NCI-H2081 (cell line): ENCODE measurements at places on chromosomes 12 and 14.

DNA sequence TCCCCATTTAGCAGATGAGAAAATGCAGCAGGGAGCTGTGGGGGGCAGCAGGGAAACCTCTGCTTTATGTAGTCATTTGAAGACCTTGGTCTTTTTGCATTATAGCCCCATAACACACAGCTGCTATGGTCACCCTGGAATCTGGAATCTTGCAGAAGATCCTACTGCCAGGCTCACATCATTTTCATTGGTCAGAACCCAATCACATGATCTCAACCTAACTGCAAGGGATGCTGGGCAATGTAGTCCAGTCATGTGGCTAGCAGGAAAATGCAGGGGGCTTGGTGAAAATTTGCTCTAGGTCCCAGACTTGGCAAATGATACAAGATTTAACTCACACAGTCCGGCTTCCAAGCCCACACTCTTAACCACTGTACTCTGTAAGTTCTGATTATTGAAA is 1028.7 kb downstream of the AACS start:
- peak; percentile 8 for DNase-seq

DNA sequence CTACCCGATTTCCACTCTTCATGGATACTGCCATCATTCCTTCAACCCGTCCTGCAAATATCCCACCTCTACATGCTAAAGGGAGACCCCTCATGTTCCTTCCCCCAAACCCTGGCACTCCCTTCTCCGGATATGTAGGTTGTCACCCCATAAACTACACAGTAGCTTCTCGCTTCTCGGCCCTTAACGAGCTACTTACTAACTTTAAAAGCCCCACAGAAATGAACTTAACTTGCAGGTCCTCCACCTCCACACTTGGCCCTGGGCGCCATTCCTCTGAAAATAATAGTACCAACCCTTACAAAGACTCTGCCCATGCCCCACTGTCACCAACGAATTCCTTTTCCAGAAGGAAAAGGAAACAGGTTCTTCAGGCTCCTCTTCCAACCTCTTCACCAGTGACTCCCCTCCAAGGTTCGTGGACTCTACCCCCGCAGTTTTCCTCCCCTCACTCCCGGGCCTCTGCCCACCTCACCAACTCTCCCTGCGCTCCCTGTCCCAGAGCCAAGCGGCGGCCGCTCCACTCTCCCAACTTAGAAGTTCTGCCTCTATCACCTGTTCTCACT is 1.2 kb downstream of the SPPL3 start:
- DNase-seq, result no peak

DNA sequence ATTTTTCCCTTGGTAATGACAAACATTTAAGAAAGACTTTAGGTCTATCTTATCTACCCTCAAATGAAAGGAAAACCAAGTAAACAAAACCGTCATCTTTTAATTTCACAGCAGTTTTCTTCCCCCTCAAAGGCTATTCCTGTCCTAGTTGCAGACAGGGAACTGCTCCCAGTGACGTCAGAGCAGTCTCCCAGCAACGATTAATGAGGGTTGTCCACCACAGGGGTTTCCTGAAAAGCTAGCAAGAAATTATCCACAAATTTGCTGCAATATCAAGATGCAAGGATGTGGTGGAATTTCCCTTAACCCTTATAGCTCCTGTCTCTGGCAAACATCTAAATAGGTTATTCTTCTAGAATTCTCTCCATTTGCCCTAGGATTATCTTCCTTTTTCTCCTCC is 89.1 kb upstream of the STAC3 start:
- no peak for DNase-seq

DNA sequence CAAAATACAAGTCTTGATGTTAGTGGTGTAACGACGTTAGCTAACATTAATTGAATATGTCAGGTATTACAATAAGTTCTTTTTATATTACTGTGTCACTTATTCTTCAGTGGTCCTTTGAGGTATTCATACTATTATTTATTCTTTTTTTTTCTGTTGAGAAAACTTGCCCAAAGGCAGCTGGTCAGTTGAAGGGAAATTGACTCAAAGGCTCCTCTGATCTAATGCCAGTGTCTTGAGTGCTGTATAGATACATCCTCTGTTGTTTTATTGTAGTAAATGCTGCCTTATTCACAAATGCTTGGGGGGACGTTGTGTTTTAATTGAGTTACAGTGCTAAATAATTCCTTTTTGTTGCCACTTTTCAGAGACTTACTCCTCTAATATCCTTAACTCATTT is 23.0 kb downstream of the SCYL2 start:
- no peak for DNase-seq

- DNase-seq, result no peak
Observed at GRCh38 chr12:31903025-31903424, 56.2 kb upstream of the RESF1 start.

DNA sequence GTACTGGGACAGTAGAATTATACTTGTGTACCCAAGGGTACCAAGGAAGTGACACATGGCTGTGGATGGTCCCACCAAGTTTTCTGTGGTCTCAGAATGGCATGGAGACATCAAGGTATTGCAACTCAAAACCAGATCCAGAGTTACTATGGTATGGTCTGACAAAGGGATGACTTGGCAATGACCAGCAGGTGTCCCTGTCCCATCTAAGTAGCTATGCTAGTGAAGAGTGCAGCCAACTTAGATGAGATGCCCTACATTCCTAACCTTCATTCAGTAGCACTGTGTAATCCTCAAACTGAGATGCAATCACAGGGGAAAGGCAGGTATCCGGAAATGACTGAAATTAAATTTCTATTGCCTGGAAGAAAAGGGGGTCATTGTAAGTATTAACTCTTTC is 188.7 kb upstream of the TMEM260 start:
- no peak for DNase-seq

DNA sequence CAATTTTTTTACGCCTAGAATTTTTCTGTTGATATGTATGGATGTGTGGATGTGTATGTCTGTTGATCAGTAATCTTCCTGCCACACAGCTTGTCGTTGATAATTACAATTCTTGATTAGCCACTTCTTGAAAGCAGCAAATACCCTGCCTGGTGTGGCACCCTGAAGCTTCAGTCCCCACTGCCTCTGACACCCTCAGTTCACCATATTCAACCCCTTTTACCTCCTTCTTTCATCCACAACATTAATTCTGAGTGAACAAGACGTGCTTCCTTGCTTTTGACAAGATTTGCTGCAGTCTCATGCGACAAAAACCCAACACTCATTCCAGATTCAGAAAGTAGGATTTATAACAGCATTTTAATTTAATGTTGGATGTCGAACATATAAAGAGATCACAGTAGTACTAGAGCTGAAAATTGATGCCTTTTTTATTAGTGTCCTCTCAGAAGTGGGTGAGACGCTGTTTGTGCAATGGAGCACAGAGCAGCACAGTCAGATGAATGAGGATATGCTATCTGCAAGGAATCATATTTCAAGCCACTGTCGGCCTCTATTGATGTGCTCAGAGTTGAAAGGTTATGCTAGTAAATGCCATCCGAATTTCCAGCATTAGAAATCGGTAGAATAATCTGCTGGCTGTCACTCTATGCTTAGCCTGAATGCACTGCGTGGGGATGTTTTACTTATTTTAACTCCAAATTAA is 383.7 kb downstream of the EGLN3 start:
- DNase-seq, result no peak

- no peak for DNase-seq
Observed at GRCh38 chr12:129776977-129777667, 126.7 kb downstream of the TMEM132D start.

GRCh38 chr12:34390846-34391700 is 368.8 kb downstream of the ALG10 start:
- no peak for DNase-seq

- no peak for DNase-seq
Observed at GRCh38 chr12:6934110-6934509, 6.4 kb downstream of the ATN1 start.

GRCh38 chr12:112183141-112184021 is 58.0 kb downstream of the TRAFD1 start:
- no peak for DNase-seq

DNA sequence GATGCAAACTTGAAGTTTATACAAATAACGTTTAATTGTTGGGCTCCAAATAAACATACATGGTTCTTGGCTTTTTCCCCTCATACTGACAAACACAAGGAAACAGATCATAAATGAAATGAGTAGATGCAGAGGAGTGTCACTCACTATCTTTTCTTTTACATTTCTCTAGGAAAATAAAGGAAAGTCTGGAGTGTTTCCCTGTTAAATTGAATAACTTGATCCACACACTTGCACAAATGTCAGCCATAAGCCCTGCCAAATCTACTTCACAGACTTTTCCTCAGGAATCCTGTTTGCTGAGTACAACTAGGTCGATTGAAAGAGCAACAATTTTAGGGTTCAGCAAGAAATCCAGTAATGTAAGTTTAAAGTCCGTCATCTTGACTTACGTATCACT is 175.3 kb downstream of the PLCZ1 start:
- no peak for DNase-seq

DNA sequence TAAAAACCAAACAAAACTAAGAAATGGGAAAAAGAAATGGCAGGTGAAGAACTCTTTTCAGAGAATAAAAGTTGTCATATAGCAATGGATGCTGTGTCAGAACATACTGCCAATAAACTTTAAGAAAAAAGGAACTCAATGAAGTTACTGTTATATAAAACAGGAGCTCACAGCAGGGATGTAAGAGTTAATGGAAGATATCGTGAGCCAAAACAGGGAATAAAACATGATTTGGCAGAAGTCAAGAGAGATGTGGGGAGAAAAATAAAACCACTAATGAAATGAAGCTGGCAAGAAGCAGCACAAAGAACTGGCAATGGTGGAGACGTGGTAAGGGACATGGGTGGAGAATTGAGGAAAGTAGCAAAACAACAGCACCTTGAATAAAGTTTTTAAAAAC is 61.0 kb downstream of the TAOK3 start:
- no peak for DNase-seq

- DNase-seq, result no peak
Observed at GRCh38 chr12:72082986-72083820, 144.6 kb downstream of the TPH2 start.

GRCh38 chr14:51334566-51334965 is 94.5 kb downstream of the TMX1 start:
- no peak for DNase-seq

DNA sequence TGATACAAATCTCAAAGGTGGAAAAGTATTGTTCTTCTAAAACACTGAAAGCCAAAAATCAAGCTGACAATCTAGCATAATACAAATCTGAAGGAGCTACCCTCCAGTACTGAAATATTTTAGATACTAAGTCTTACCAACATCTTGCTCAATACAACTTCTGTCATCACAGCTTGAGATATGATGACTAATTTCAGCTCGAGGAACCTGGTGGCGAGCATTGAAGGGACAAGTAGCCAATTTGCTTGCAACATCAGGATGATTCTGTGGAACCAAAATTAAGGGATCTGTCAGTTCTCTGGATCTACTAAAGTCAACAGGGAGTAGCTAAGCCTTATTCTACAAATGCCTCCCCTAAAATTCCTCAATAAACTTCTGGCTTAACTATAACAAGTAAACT is 10.4 kb downstream of the GTSF1 start:
- DNase-seq, result no peak

DNA sequence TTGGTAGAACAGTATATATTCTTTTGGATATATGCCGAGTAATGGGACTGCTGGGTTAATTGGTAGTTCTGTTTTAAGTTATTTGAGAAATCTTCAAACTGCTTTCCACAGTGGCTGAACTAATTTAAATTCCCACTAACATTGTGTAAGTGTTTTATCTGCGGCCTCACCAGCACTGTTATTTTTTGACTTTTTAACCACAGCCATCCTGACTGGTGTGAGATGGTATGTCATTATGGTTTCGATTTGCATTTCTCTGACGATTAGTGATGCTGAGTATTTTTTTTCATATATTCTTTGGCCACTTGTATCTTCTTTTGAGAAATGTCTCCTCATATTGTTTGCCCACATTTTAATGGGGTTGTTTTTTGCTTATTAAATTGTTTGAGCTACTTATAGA is 357.4 kb downstream of the C12orf50 start:
- no peak for DNase-seq

DNA sequence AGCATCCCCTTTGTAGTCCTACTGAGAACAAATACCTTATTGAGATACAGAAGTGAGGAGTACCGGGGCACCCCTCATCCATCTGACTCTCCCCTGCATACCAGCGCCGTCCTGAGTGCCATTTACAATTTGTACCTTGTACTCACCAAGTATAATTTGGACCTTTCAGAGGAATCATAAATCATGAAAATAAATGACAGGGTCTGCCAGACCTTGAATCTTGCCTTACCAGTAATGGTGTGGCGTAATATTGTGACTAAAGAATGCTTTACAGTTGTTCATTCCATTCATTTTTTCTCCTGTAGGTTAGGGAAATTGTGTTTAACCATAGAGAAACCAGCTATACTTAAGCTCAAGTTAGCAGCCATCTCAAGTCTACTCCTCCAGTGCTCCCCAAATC is 243.7 kb upstream of the RGS6 start:
- no peak for DNase-seq

- DNase-seq, result no peak
Observed at GRCh38 chr14:79631276-79631675, 580.0 kb downstream of the DIO2 start.

- no peak for DNase-seq
Observed at GRCh38 chr14:92638904-92639303, 109.5 kb downstream of the LGMN start.

GRCh38 chr12:110846615-110847566 is at the start of gene CCDC63:
CCDC63 (plus strand) TSS chr12:110846987; CDS start chr12:110852955, 5,968 bp downstream.
- no peak for DNase-seq

- no peak for DNase-seq
Observed at GRCh38 chr14:85531587-85532373, 1.8 kb downstream of the FLRT2 start.

- no peak for DNase-seq
Observed at GRCh38 chr14:99253890-99254289, 18.1 kb downstream of the BCL11B start.

DNA sequence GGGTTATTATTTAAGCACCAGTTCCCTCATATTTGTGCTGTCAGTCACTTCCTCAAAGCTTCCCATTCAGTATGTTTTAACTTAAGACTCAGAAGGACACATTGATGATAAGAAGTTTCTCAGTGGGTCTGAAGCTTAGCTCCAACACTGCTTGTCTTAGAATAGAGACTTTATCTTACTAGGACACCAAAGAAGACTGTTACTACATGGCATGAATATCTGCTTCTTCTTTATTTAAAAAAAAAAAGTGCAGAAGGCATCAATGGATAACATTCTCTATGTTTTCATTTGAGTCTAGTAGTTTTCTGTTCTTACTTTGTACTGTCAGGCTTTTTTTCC is 404.2 kb downstream of the DAD1 start:
- DNase-seq, result no peak

DNA sequence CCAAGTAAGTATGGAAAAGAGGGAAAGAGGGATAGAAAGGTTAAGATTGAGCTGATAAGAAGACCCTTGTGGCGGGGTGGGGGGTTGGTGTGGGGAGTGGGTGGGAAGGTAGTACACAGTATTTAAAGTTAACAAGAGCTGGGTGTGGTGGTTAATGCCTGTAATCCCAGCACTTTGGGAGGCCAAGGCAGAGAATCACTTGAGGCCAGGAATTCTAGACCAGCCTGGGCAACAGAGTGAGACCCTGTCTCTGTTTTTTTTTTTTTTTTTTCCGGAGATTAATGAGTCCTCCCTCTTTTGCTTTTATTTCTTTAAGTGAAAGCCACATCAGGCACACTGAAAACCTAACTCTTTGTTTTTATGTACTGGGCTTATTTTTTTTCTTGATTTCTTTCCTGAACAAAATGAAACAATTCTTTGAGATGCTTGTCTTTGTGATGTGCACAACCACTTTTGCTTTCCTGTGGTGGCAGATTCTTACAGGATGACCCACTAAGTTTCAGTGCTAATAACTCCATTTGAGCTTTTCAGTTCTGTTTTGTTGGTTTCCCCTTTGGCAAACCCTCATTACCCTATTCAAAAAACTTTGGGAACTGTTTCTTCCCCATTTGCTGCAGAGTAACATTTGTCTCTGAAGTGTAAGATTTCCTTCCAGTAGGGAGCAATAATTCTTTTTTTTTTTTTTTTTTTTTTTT is 54.8 kb downstream of the WNK1 start:
- DNase-seq, result no peak
